CD8-positive, alpha-beta memory T cell (primary cell): ENCODE measurements at places on chromosomes 6 and 20. TPM values are rescaled to one million over a fixed set of nuclear protein-coding genes. Genes with fewer than 3 reads are reported as not detected.
A peak's percentile ranks its signal among the peaks of the same experiment; 100 is the strongest.

DNA sequence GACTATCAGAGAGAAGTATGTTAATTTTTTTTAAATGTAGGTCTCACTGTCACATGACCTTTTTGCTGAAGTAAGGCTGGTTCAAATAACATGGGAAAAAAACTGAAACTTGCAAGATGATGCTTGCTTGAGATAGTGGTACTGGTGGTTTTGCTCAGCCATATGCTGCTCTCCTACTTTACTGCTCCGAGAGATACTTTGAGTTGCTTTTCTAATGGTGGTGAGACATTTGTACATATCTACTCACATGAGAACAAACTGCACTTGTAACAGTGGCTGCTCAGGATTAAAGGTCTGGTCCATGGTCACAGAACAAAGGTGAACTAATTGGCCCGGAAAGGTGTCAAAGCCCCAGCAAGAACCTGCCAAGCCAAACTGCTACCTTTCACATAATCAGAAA, 106.2 kb upstream of the BEND3 start:
- no peak overlapping the region for H3K27ac ChIP-seq
- no peak for DNase-seq
- H3K36me3 ChIP-seq, result no peaks in the 10 kb centered on the region

DNA sequence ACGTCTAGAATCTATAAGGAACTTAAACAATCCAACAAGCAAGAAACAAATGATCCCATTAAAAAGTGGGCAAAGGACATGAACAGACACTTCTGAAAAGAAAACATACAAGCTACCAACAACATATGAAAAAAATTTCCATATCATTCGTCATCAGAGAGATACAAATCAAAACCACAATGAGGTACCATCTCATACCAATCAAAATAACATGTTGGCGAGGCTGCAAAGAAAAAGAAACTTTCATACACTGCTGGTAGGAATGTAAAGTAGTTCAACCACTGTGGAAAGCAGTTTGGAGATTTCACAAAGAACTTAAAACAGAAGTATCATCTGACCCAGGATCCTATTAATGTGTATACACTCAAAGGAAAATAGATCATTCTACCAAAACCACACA, 243.9 kb upstream of the RUNX2 start:
- no peak overlapping the region for H3K27ac ChIP-seq
- no peaks in the 10 kb centered on the region for H3K27me3 ChIP-seq
- no peaks in the 10 kb centered on the region for H3K36me3 ChIP-seq
- no peak for DNase-seq
- no peak overlapping the region for H3K4me3 ChIP-seq
- no peaks in the 10 kb centered on the region for H3K4me1 ChIP-seq

GRCh38 chr6:158009114-158009891, 27.6 kb downstream of the SYNJ2 start:
- peak overlapping the region; percentile 44 for H3K4me3 ChIP-seq
- H3K36me3 ChIP-seq, result no peaks in the 10 kb centered on the region
- no peak for DNase-seq
- peaks cover 43% of the 10 kb centered on the region for H3K4me1 ChIP-seq
- H3K27ac ChIP-seq, result no peak overlapping the region

DNA sequence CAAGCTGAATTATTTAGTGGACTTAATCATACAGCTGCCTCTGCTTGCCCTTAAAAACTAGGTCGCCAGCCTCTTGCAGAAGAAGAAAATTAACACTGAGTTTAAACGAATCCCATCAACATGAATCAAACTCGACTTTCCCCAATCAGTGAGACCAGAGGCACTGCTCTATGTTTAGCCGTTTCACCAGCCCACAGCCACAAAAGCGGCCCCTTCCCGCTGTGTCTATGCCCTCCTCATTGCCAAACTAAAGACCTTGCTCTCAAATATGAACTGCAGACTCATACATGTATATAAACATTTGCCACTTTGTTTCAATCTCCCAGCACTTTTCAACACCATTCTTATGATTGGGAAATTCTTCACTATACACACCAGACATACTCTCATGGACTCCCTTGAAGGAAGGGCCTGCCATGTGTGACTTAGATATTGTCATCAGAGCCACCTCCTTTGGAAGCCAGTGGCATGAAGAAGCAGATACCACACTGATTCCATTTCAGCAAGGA, 105.8 kb upstream of the ADGRF1 start:
- H3K36me3 ChIP-seq, result no peaks in the 10 kb centered on the region
- H3K27ac ChIP-seq, result no peak overlapping the region
- DNase-seq, result no peak
- H3K4me3 ChIP-seq, result no peak overlapping the region
- H3K27me3 ChIP-seq, result no peaks in the 10 kb centered on the region

DNA sequence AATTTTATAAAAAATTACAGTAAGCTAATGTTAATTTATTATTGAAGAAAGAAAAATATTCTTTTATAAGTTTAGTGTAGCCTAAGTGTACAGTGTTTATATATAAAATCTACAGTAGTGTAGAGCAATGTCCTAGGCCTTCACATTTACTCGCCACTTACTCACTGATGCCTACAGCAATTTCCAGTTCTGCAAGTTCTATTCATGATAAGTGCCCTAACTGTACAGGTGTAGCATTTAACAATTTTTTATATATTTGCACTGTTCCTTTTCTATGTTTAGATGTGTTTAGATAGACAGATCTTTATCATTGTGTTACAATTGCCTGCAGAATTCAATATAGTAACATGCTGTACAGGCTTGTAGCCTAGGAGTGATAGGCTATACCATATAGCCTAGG, 80.1 kb upstream of the HDAC2 start:
- H3K4me1 ChIP-seq, result no peaks in the 10 kb centered on the region
- H3K4me3 ChIP-seq, result no peak overlapping the region
- H3K27ac ChIP-seq, result no peak overlapping the region

GRCh38 chr6:133741375-133741861, 147.5 kb upstream of the TCF21 start:
- H3K27ac ChIP-seq, result no peak overlapping the region
- no peaks in the 10 kb centered on the region for H3K36me3 ChIP-seq

- DNase-seq, result no peak
- no peak overlapping the region for H3K27ac ChIP-seq
- H3K4me1 ChIP-seq, result peaks cover 23% of the 10 kb centered on the region
- H3K4me3 ChIP-seq, result no peak overlapping the region
Observed at GRCh38 chr6:17679726-17680125, 27.0 kb downstream of the NUP153 start.

- no peak overlapping the region for H3K27ac ChIP-seq
- H3K4me1 ChIP-seq, result no peaks in the 10 kb centered on the region
- H3K4me3 ChIP-seq, result no peak overlapping the region
- DNase-seq, result no peak
Observed at GRCh38 chr6:90795078-90795477, 208.2 kb upstream of the MAP3K7 start.

DNA sequence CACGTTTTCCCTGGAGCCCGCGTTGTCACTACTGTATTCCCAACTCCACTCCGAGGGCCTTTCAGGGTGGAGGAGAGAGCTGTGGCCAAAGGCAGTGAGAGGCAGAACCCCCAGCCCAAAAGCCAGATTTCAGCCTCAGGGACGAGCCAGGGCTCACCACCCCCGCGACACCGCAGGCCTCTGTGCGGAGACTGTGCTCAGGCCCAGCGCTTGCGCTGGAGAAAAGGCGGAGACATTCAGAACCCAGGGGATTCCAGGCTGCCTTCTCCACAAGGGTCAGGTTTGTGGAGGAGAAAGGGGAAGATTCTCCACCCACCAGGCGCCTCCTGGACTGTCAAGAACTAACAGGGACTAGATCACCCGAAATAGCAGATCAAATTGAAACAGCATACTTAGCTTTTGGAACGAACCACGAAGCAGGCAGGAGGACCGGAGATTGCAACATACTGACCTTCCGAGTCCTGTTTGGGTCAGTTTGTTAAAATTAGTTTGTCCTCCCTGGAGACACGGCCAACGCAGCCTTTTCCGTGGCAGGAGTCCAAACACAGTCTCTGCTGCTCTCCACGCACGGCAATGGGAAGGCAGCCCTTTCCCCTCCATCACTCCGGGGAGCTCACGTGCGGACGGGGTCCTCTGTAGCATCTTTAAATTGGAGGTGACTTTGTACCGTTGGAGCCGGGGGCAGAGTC, 14.4 kb downstream of the DLL1 start:
- no peak overlapping the region for H3K27ac ChIP-seq
- H3K27me3 ChIP-seq, result peaks cover 8% of the 10 kb centered on the region
- H3K4me1 ChIP-seq, result peaks cover 44% of the 10 kb centered on the region
- H3K4me3 ChIP-seq, result no peak overlapping the region
- DNase-seq, result no peak
- H3K36me3 ChIP-seq, result no peaks in the 10 kb centered on the region

- H3K27ac ChIP-seq, result no peak overlapping the region
- H3K27me3 ChIP-seq, result no peaks in the 10 kb centered on the region
- H3K4me3 ChIP-seq, result no peak overlapping the region
- H3K36me3 ChIP-seq, result no peaks in the 10 kb centered on the region
- peaks cover 12% of the 10 kb centered on the region for H3K4me1 ChIP-seq
Observed at GRCh38 chr20:41334036-41334435, 6.6 kb upstream of the LPIN3 start.

DNA sequence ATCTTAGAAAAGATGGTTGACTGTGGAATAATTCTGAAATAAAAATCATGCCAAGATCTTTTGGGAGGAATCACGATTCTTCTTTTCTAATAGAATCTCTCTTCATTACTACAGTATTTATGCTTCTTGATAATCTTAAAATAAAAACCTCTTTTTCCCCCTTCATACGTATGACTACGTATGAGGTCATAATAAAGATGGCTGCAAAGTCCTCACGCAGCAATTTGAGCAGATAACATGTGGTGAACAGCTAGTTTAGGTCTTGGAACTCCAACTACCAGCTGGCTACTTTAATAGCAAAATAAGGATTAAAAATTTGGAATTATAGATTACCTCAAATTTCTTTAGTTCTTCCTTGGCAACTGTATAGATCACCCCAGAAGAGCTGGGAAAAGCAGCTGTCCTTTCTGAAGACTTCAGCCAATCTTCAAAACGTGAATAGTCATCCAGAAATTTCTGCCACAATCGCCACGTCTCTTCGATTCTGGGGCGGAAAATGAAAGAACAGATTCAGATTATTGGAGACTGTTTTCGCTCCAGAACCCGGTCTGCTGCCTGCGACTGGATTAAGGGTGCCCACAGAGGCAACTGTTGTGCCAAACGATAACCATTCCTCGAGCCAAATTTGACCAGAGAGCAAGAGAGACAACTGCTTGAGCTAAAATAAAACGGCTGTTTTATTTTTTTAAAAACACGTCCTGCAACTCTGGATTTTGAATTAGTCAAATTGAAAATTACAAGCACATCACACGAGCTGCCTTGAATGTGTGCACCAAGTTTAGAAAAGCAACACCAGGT, 347.3 kb downstream of the ESR1 start:
- no peak for DNase-seq
- H3K27me3 ChIP-seq, result no peaks in the 10 kb centered on the region
- no peak overlapping the region for H3K27ac ChIP-seq
- no peaks in the 10 kb centered on the region for H3K4me1 ChIP-seq
- no peak overlapping the region for H3K4me3 ChIP-seq

DNA sequence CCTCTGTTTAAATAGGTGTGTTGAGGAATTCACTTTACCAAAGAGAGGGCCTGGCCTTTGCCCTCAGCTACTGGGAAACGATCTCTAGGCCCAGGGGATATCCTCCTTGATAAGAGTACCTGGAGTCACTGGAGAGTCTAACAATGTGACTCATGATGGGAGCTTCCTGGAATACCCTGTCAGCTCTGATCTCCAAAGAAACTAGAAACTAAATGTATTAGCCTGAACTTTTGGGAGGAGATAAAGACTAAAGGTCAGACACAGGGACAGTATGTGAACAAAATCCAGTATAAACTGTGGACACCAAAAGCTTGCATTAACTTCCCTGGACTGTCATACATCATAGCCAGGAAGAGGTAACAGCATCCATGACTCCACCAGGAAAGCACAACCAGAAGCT, 148.5 kb downstream of the RNGTT start:
- no peaks in the 10 kb centered on the region for H3K36me3 ChIP-seq
- H3K27ac ChIP-seq, result no peak overlapping the region

DNA sequence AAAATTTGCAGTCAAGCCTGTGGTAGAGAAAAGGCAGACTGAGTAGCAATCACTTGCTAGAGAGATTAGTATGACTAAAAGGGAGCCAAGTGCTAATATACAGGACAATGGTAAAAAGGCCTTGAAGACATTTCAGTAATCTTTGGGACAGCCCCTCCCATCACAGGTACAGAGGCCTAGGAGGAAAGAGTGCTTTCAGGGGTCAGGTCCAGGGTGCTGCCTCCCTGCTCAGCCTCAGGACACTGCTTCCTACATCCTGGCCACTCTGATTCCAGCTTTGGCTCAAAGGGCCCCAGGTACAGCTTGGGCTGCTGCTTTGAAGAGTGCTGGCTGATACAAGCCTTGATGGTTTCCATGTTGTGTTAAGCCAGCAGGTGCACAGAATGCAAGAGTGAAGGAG, 543.5 kb downstream of the MMUT start:
- no peak overlapping the region for H3K27ac ChIP-seq
- H3K36me3 ChIP-seq, result no peaks in the 10 kb centered on the region
- no peaks in the 10 kb centered on the region for H3K27me3 ChIP-seq
- no peaks in the 10 kb centered on the region for H3K4me1 ChIP-seq
- H3K4me3 ChIP-seq, result no peak overlapping the region

GRCh38 chr6:7975764-7976146, 65.2 kb upstream of the TXNDC5 start:
- no peak for DNase-seq
- no peaks in the 10 kb centered on the region for H3K4me1 ChIP-seq
- H3K27ac ChIP-seq, result peak overlapping the region; percentile 41

GRCh38 chr20:24503352-24503931, 34.0 kb downstream of the SYNDIG1 start:
- no peaks in the 10 kb centered on the region for H3K27me3 ChIP-seq
- H3K36me3 ChIP-seq, result no peaks in the 10 kb centered on the region
- H3K4me3 ChIP-seq, result no peak overlapping the region
- no peaks in the 10 kb centered on the region for H3K4me1 ChIP-seq
- DNase-seq, result no peak

DNA sequence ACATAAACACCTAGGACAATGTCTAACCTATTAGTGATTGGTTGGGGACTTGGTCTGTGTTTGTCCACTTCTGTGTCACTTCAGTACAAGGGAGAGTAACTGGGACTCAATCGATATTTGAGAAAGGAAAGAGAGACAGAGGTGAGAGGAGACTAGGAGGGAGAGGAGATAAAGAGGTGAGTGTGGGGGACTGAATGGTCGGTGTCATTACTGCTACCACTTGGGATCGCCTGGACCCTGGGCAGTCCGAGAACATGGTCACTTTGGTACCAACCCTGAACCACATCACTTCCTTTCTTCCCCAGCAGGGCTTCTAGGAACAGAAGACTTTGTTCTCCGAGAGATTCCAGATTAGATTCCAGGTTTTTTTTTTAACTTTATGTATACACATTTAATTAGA, 63.7 kb downstream of the GPR6 start:
- H3K4me1 ChIP-seq, result peaks cover 6% of the 10 kb centered on the region
- H3K27me3 ChIP-seq, result no peaks in the 10 kb centered on the region
- no peaks in the 10 kb centered on the region for H3K36me3 ChIP-seq
- no peak overlapping the region for H3K27ac ChIP-seq

The NNAT gene
- total RNA-seq, result not detected

The C2 gene
- total RNA-seq, result 0.73 TPM

The RHAG gene
- not detected for total RNA-seq

The EDN1 gene
- total RNA-seq, result 0.11 TPM

The HLA-DQA1 gene
- 20.3 TPM for total RNA-seq

The FILIP1 gene
- total RNA-seq, result not detected

The C6orf58 gene
- not detected for total RNA-seq

The ADTRP gene
- total RNA-seq, result 3.9 TPM

The MYLK4 gene
- 0.22 TPM for total RNA-seq

The SLC24A3 gene
- total RNA-seq, result not detected

The MLIP gene
- not detected for total RNA-seq

The TNFRSF21 gene
- total RNA-seq, result 1.7 TPM

The TPBG gene
- total RNA-seq, result not detected

The NMBR gene
- total RNA-seq, result not detected
